SIG-M5 (cell line): ENCODE measurements at places on chromosomes 3 and 15.

GRCh38 chr15:35320158-35320780, 225.7 kb downstream of the DPH6 start:
- no peak for DNase-seq

DNA sequence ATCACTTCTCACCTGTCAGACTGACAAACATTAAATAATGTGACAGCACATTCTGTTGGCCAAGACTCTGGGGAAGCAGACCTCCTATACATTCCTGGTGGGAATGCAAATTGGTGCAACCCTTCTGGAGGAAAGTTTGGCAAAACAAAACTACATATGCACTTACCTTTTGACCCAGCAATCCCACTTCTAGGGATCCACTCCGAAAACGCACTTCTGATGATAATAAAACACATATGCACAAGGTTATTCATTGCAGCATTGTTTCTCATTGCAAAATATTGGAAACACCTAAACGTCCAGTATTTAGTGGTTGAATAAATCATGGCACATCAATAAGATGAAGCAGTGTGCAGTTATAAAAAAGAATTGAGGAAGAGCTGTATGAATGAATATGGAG, 145.5 kb upstream of the ABHD17C start:
- DNase-seq: no peak

DNA sequence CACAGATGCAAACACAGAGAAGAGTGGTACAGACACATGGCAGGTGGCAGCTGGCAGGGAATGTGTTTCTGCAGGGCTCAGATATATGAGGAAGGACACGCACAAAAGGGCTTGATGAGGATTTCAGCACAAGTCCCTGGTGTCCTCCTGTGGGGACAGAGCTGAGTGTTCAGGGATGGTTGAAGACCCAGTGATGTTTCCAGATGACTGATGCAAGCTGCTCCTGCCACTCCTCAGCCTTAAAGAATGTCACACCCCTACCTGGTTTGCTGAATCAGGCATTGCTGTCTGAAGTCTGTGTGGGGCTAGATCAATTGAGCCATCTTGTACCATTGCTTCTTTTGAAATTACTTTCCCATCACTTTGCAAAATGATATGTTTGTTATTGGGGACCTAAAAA, 40.2 kb downstream of the TNFAIP8L3 start:
- DNase-seq: no peak

DNA sequence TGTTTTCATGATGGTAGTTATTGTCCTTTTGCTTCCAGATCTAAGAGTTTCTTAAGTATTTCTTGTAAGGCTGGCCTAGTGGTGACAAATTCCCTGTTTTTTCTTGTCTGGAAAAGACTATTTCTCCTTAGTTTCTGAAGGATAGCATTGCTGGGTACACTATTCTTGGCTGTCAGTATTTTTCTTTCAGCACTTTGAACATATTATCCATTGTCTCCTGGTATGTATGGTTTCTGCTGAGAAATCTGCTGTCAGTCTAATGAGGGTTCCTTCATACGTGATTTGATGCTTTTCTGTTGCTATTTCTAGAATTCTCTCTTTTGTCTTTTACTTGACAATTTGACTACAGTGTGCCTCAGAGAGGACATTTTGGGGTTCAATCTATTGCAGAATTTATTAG, 134.3 kb downstream of the CGGBP1 start:
- no peak for DNase-seq

- DNase-seq: no peak
Observed at GRCh38 chr15:62241135-62241770, 76.2 kb upstream of the C2CD4B start.

DNA sequence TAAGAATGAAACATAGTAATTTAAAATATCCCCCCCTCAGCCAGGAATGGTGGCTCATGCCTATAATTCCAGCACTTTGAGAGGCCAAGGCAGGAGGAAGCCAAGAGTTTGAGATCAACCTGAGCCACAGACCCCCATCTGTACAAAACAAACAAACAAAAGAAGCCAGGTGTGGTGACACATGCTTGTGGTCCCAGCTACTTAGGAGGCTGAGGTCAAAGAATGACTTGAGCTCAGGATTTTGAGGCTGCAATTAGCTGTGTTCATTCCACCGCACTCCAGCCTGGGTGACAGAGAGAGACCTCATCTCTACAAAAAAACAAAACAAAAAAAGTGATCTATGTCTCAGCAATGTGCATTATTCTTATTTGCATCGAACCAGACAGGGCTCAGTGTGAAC, 800.8 kb downstream of the MCTP2 start:
- DNase-seq: no peak

GRCh38 chr15:58590926-58591325, 158.6 kb downstream of the ADAM10 start:
- DNase-seq: no peak

GRCh38 chr3:46710229-46710628, 7.4 kb downstream of the PRSS50 start:
- no peak for DNase-seq

DNA sequence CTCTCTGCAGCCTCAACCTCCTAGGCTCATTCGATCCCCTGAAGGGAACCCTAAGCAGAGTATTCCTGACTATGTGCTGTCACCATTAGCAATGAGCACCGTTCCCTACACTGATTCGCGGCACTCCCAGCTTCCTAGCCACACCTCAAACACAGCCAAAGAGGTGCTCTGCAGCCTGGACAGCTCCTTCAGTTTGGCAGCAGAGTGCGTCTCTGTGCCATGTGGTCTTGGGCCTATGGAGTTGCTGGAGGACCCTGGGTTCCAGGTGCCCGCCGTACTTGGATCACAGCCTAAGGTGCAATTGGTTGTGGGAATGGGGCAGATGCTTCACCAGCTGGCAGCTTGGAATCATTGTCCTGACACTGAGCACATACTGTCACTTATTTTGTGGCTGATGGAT, 17.3 kb upstream of the IL12A start:
- no peak for DNase-seq

GRCh38 chr3:126828306-126828705, 124.3 kb downstream of the CHCHD6 start:
- DNase-seq: no peak

GRCh38 chr3:120244834-120245225, 40.2 kb downstream of the GPR156 start:
- DNase-seq: no peak

DNA sequence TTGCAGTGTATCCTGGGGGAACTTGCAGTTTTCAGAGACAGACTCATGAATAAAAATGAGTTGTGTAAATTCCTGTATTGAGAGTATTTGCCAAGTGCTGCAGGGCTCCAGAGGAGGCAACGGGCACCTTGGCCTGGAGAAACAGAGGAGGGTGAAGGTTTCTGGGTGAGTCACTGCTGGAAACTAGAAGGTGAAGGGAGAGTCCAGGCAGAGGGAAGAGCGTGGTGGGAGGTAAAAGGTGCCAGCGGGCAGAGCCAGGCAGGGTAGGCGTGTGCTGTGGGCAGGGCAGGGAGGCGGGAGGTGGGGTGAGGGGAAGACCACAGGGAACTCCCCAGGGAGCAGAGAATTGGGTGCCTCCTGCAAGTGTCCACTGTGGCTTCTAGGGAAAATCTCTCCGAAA, 120.8 kb downstream of the SLCO3A1 start:
- DNase-seq: no peak

- DNase-seq: no peak
Observed at GRCh38 chr3:113963879-113964278, 16.1 kb downstream of the ZDHHC23 start.

GRCh38 chr3:126523745-126524428, at the start of gene CHST13:
CHST13 (plus strand) TSS chr3:126524155; CDS start chr3:126524333, 178 bp downstream.
- DNase-seq: no peak

DNA sequence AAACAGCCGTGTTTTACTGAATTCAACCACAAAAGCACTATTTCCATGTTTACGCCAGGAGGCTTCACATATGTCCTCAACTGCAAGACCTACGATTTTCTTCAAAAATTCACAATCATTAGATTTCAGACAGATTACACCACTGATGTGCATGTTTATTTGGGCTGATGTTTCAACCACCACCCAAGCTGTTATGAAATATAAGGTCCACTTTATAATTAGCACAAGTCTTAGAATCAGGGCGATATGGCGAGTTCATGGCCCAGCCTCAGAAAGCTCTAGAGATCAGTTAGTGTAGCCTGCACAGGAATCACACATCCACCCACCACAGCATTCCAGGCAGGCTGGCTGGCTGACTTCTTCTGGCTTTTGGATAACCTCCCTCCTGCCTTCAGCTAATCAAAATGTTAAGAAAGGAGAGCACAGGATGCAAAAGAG, 15.4 kb downstream of the SH3BP5 start:
- no peak for DNase-seq

GRCh38 chr3:41419809-41420208, 220.5 kb downstream of the CTNNB1 start:
- DNase-seq: no peak

GRCh38 chr15:84824260-84825007, 7.3 kb downstream of the ALPK3 start:
- DNase-seq: no peak

DNA sequence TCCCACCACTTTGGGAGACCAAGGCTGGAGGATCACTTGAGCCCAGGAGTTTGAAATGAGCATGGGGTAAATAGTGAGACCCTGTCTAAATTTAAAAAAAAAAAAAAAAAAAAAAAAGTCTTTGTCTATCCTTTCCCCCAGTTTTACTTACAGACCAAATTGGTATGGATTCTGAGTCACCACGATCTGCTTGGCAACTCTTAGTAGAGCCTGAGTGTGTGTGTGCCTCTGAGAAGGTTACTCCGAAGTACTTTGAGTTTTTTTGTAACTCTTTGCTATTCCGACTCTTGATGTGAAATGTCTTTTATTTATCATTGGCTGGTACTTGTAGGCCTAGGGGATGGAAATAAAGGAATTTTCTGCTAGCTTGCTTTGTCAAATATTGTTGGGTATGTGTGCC, 63.3 kb downstream of the RBM6 start:
- DNase-seq: no peak

GRCh38 chr3:150365132-150365604, 42.9 kb upstream of the TSC22D2 start:
- no peak for DNase-seq
